ENCODE measurements at places on chromosomes 5 and 9. TPM values are rescaled to one million over a fixed set of nuclear protein-coding genes. Genes with fewer than 3 reads are reported as not detected.

The CA9 gene
- 6.3 TPM for total RNA-seq

DNA sequence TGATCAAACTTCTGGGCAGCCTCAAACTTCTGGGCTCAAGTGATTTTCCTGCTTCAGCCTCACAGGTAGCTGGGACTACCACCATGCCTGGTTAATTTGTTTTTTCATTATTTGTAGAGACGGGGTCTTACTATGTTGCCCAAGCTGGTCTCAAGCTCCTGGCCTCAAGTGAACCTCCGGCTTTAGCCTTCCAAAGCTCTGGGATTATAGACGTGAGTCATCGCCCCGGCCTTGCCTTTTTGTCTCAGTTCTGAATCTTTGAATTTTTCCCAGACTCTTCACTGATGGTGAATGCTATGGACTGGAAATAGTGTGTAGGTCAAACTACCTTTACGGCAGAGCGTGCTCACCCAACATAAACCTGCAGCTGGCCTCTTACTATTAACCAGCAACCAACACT lies 32.3 kb upstream of the EGFLAM start:
- no peaks in the 10 kb centered on the region for H3K36me3 ChIP-seq
- DNase-seq, result no peak
- H3K4me3 ChIP-seq, result no peak overlapping the region
- no peaks in the 10 kb centered on the region for H3K4me1 ChIP-seq

- peaks cover 12% of the 10 kb centered on the region for H3K4me1 ChIP-seq
- no peaks in the 10 kb centered on the region for H3K27me3 ChIP-seq
- no peak for DNase-seq
- no peak overlapping the region for H3K4me3 ChIP-seq
- H3K36me3 ChIP-seq, result no peaks in the 10 kb centered on the region
- H3K27ac ChIP-seq, result no peak overlapping the region
These were observed 17.4 kb downstream of the NDFIP1 start for GRCh38 chr5:142125963-142126362.

The LHX2 gene
- not detected for total RNA-seq

GRCh38 chr5:83718195-83718825 lies 2.3 kb downstream of the HAPLN1 start:
- H3K4me1 ChIP-seq, result no peaks in the 10 kb centered on the region
- H3K27me3 ChIP-seq, result no peaks in the 10 kb centered on the region
- H3K36me3 ChIP-seq, result no peaks in the 10 kb centered on the region
- H3K27ac ChIP-seq, result no peak overlapping the region

The PTPA gene
- total RNA-seq, result 51.2 TPM

- no peak for DNase-seq
- no peaks in the 10 kb centered on the region for H3K36me3 ChIP-seq
- no peaks in the 10 kb centered on the region for H3K27me3 ChIP-seq
These were observed 188.8 kb downstream of the COMMD10 start for GRCh38 chr5:116273448-116274242.

DNA sequence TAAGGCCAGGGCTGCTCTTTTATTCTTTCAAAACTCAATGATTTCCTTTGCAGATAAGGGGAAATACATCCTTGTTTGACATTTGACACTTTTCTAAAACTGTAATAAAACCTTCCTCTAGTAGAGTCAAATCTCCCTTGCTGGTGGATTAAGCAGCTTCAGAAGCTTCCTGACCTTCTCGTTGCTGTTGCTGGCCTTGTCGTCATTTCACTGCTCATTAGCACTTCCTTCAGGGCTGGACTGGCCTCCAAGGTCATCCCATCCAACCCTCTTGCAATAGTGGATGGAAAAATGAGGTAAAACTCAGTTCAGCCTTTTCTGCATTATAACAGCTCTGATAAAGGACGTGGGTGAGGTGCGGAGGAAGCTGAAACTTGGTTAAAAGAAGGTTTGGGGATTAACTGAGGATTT lies 1.1 kb upstream of the ADAMTSL1 start:
- no peak overlapping the region for H3K27ac ChIP-seq
- no peaks in the 10 kb centered on the region for H3K27me3 ChIP-seq
- no peak for DNase-seq
- no peaks in the 10 kb centered on the region for H3K4me1 ChIP-seq
- H3K36me3 ChIP-seq, result no peaks in the 10 kb centered on the region

DNA sequence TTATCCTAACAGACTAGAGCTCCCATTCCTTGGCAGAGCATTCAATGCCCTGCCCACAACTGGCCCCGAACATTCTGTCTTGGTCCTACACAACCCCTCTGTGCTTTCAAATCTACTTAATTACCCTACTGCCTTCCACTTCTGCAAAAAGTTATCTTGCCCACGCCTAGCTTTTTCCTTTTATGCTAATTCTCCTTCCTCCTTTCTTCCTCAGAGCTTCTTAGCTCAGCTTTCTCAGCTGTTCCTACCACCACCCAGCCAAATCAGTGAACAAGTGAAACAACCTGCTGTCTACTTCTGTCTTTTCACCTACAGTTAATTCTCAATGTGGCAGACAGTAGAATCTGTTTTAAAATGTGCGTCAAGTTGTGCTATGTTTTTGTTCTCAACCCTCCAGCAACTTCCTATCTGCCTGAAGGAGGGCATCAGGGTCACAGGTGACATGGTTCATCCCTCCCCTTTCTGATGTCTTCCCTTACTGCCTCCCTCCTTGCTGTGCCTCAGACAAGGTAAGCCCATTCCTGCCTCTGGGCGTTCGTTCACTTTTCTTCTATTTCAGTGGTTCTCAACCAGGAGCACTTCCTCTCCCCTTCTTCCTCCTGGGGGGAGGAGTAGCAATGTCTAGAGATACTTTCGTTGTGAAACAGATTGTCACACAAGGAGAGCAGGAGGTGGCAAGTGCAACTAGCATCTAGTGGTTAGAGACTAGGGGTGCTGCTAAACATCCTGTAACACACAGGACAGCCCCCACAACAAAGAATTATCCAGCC lies 1.3 kb upstream of the REEP5 start:
- no peaks in the 10 kb centered on the region for H3K27me3 ChIP-seq
- H3K27ac ChIP-seq, result peak overlapping the region; percentile 96
- no peaks in the 10 kb centered on the region for H3K36me3 ChIP-seq
- no peak overlapping the region for H3K4me3 ChIP-seq
- H3K4me1 ChIP-seq, result peaks cover 32% of the 10 kb centered on the region
- DNase-seq, result peak; percentile 60

DNA sequence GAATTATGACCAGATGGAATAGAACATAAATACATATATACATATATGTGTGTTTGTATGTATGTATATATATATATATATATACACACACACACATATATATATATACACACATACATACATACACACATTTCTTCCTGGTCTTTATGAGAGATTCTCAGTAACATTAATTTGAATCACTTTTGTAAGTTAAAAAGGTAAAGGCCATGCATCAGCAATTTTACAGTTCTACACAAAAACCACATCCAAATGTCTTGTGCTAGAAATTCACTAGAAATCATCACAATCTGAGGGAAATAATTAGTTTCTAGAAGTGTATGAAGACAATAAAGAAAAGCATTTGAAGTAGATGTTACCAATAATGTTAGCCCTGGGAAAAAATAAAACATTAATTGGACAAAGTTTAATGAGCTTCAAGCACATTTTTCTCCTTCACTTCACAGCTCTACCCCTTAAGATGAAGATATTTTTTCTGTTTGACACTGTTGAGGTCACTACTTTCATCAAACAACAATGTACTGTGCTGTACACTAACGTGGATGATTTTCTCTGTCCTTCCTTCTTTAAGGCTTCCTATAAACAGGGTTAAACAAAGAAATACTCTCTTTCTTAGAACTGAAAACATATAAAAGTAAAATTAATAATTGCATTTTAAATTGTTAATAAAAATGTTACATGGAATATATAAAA lies 189.2 kb upstream of the NR4A3 start:
- H3K27ac ChIP-seq, result no peak overlapping the region
- H3K4me1 ChIP-seq, result no peaks in the 10 kb centered on the region
- H3K4me3 ChIP-seq, result no peak overlapping the region
- no peaks in the 10 kb centered on the region for H3K36me3 ChIP-seq
- DNase-seq, result no peak

DNA sequence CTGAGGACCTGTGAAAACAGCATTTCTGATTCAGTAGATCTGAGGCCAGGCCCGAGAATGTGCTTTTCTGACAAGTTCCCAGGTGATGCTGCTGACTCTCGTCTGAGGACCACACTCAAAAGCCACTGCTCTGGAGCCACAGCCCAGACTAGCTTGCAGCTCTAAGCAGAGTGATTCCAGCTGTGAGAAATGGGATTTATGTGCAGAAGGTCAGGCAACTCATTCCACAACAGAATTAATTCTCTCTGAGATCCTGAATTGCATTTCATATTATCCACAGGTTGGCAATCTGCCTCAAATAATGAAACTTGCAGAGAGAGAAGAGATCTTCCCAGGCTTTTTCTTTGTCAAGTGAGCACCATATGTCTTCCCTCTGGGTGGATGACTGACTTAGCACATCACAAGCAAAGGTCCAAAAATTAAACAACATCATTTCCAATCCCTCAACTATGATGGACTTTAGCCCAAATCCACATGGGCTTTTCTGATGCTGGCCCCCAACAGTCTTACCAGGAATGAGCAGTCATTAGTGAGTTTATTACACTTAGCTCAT lies 140.2 kb downstream of the ALDH1A1 start:
- no peak overlapping the region for H3K27ac ChIP-seq
- no peak overlapping the region for H3K4me3 ChIP-seq
- H3K27me3 ChIP-seq, result no peaks in the 10 kb centered on the region
- no peaks in the 10 kb centered on the region for H3K36me3 ChIP-seq
- no peak for DNase-seq

The TAF11L5 gene
- not detected for total RNA-seq

- no peaks in the 10 kb centered on the region for H3K4me1 ChIP-seq
- H3K27ac ChIP-seq, result no peak overlapping the region
- H3K36me3 ChIP-seq, result no peaks in the 10 kb centered on the region
- DNase-seq, result no peak
- no peak overlapping the region for H3K4me3 ChIP-seq
These were observed 32.2 kb upstream of the TXN start for GRCh38 chr9:110288503-110288902.

The GKAP1 gene
- 13.7 TPM for total RNA-seq

GRCh38 chr5:178637356-178638074 lies 10.7 kb upstream of the CLK4 start:
- no peaks in the 10 kb centered on the region for H3K27me3 ChIP-seq
- no peak overlapping the region for H3K4me3 ChIP-seq
- no peak overlapping the region for H3K27ac ChIP-seq
- H3K4me1 ChIP-seq, result no peaks in the 10 kb centered on the region
- no peaks in the 10 kb centered on the region for H3K36me3 ChIP-seq
- DNase-seq, result peak; percentile 44

The STING1 gene
- 15.1 TPM for total RNA-seq

The SOX30 gene
- total RNA-seq, result not detected

DNA sequence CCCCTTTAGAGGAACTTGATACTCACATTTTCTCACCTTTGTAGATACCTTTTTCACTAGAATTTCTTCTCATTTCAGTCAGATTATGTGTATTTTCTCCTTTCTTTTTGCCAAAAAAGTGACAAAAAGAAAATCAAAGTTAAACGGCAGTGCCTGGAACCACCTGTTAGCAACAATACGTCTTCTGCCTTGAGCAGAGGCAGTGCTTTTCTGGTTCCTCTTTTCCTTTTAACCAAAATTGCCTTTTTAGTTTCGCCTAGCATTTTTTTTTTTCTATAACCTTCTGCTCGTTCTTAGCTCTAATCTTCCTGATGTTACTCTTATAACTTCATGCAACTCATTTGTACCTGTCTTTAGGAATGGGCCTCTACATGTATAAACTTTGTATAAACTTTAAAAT lies 26.1 kb downstream of the SMIM32 start:
- no peaks in the 10 kb centered on the region for H3K4me1 ChIP-seq
- H3K27me3 ChIP-seq, result no peaks in the 10 kb centered on the region
- no peak for DNase-seq
- H3K4me3 ChIP-seq, result no peak overlapping the region
- H3K36me3 ChIP-seq, result no peaks in the 10 kb centered on the region

GRCh38 chr9:128068386-128069205 lies 564 bp downstream of the SLC25A25 start:
- DNase-seq, result no peak
- H3K4me3 ChIP-seq, result peak overlapping the region; percentile 96
- peaks cover 6% of the 10 kb centered on the region for H3K4me1 ChIP-seq
- no peaks in the 10 kb centered on the region for H3K27me3 ChIP-seq

- H3K27ac ChIP-seq, result no peak within 1 kb of the TSS
- H3K4me1 ChIP-seq, result no peaks in the 10 kb centered on the region
- no peak for DNase-seq
- no peak within 1 kb of the TSS for H3K4me3 ChIP-seq
These were observed at the start of gene FGF1 for GRCh38 chr5:142685418-142686209. FGF1 (minus strand) TSS chr5:142686090; CDS start chr5:142614127, 71,963 bp downstream.

DNA sequence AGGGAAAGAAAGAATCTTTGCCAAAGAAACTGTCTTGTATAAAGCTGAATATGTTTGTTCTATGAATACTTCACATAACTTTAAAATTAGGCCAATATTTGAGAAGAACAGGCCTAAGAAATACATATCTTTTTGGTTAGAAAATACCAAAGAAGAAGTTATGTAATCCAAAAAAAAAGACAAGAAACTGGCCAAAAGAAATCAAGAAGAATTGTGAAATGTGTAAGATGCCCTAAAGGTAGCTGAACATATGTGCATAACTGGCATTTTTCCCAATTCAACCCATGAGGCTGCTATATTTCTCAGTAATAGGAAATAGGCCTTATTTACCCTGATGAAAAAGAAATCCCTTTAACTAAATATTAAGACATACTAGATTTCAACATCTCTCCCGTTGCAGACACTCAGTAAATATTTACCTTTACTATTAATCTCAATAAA lies 290.0 kb downstream of the CETN3 start:
- H3K36me3 ChIP-seq, result no peaks in the 10 kb centered on the region
- no peak for DNase-seq
- no peak overlapping the region for H3K27ac ChIP-seq
- no peak overlapping the region for H3K4me3 ChIP-seq

The TAF11L10 gene
- total RNA-seq, result not detected

- no peak overlapping the region for H3K4me3 ChIP-seq
- H3K36me3 ChIP-seq, result no peaks in the 10 kb centered on the region
- H3K4me1 ChIP-seq, result no peaks in the 10 kb centered on the region
- no peak for DNase-seq
- no peaks in the 10 kb centered on the region for H3K27me3 ChIP-seq
- H3K27ac ChIP-seq, result no peak overlapping the region
These were observed 14.7 kb downstream of the CEP72 start for GRCh38 chr5:626850-627249.

- no peaks in the 10 kb centered on the region for H3K27me3 ChIP-seq
- no peaks in the 10 kb centered on the region for H3K36me3 ChIP-seq
- H3K4me3 ChIP-seq, result no peak overlapping the region
These were observed 208.3 kb upstream of the VLDLR start for GRCh38 chr9:2413160-2413805.

GRCh38 chr5:31846934-31847333 lies 208.0 kb downstream of the PDZD2 start:
- no peak for DNase-seq
- no peaks in the 10 kb centered on the region for H3K4me1 ChIP-seq
- H3K27me3 ChIP-seq, result no peaks in the 10 kb centered on the region
- no peak overlapping the region for H3K4me3 ChIP-seq
